ENCODE measurements at places on chromosomes 3 and 15.

- no peak overlapping the region for H3K4me3 ChIP-seq
- H3K36me3 ChIP-seq, result no peaks in the 10 kb centered on the region
- no peaks in the 10 kb centered on the region for H3K27me3 ChIP-seq
- no peak overlapping the region for H3K27ac ChIP-seq
- no peaks in the 10 kb centered on the region for H3K4me1 ChIP-seq
- DNase-seq, result no peak
Observed at GRCh38 chr3:152885076-152885475, 50.1 kb downstream of the P2RY1 start.

DNA sequence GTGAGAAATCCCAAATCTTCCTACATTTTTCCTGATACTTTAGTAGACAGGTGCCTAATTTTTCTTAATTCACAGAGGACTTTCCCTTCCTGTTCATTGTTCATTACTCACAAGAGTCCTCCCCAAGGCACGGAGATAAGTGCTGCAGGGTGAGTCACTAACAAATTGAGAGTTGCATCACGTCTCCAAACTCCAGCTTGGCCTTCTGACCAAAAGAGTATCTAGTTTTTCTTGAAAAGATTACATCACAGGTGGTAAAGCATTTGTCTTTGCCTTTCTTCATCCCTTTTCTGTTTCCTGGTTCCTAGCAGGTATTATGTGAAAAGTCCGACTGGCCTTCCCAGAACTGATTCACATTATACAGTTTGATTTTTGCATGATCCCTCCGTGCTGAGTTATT is 24.9 kb upstream of the RASGRP1 start:
- H3K36me3 ChIP-seq, result no peaks in the 10 kb centered on the region
- peaks cover 16% of the 10 kb centered on the region for H3K4me1 ChIP-seq
- H3K27me3 ChIP-seq, result no peaks in the 10 kb centered on the region
- DNase-seq, result no peak
- H3K4me3 ChIP-seq, result no peak overlapping the region
- no peak overlapping the region for H3K27ac ChIP-seq

- H3K4me1 ChIP-seq, result no peaks in the 10 kb centered on the region
- H3K36me3 ChIP-seq, result no peaks in the 10 kb centered on the region
- no peak overlapping the region for H3K4me3 ChIP-seq
- H3K27me3 ChIP-seq, result peaks cover 8% of the 10 kb centered on the region
Observed at GRCh38 chr3:64571982-64572381, 115.8 kb downstream of the ADAMTS9 start.

DNA sequence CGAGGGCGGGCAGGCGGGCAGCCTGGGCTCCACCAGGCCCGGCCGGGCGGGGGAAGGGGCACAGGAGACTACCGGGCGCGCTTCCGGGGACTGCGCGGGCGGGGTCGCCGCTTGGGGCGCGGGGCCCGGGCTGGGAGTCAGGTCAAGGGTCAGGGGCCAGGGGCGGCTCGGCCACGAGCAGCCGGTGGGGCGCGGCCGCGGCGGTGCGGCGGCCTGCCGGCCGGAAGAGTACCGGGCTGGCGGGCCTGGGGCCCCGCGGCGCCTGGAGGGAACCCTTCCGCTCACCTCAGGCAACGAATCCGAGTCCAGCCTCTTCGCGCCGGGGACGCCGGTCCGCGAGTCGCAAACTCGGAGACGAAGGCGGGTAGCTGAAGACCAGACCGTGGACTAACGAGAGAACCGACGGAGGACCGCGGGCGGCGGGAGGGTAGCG is 225 bp downstream of the RHOA start:
- no peak for DNase-seq
- no peaks in the 10 kb centered on the region for H3K27me3 ChIP-seq
- H3K4me3 ChIP-seq, result peak overlapping the region; percentile 89

DNA sequence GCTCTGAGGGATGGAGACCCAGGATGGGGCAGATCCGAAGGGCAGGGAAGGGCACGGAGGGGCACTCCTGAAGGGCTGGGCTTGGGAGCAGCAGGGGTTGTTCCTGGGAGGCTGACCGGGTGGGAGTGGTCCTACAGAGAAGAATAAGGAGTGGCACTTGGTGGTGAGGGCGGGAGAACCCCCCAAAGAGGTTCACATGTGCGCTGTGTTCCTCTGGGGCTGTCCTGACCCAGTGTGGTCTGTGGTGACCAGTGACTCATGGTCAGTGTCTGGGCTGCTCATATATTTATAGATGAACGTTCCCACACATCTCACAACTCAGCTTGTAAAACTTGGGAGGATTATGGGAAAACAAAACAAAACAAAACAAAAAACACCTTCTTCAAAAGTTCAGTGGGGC is 10.0 kb downstream of the TRPM1 start:
- no peaks in the 10 kb centered on the region for H3K27me3 ChIP-seq
- no peaks in the 10 kb centered on the region for H3K36me3 ChIP-seq
- H3K4me3 ChIP-seq, result no peak overlapping the region

DNA sequence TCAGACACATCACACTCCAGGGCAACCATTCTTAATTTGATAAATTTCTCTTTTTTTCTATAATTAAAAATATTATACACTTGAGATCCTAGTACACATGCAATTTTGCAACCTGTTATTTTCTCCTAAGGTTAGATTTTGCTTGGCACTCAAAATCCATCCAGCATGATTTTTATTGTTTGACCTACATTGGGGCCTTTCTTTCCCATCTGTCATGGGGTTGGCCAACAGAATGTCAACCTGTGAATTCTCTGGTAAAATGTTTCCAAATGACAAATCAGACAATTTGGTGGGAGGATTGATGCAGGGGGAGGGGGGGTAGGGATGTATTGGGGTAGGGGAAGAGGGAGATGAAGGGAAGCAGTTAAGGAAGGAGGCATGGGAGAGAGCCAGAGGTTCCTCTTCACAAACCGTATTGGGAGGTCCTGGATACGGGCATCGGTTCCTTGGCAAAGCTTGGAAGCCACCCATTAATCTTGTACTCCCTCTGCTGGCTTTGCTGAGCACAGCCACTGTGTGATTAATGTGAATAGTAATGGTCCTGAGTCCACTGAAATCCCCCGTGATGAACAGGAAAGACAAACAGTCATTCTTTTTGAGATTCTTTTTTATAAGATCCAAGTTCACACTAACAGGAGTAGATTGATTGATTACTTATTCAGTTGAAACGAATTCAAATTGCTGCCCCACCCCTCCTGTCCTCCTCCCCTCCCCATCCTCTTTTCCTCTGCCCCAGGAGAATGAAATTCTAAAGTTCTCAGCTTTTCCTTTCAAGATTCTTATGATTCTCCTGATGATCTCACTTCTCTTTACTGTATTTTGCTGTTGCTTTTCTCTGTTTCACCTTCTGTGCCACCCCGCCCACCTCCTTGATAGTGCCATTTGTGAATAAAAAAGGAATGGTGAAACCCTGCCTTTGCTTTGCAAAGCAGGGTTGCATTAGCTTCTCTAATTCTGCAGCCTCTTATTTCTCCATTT is 82.2 kb upstream of the SLC25A26 start:
- H3K27ac ChIP-seq, result no peak overlapping the region
- no peaks in the 10 kb centered on the region for H3K36me3 ChIP-seq
- H3K4me1 ChIP-seq, result no peaks in the 10 kb centered on the region
- no peaks in the 10 kb centered on the region for H3K27me3 ChIP-seq
- DNase-seq, result no peak

- H3K36me3 ChIP-seq, result no peaks in the 10 kb centered on the region
- no peak overlapping the region for H3K4me3 ChIP-seq
Observed at GRCh38 chr3:59684766-59685165, 634.9 kb upstream of the CFAP20DC start.

GRCh38 chr3:160825311-160825800 is 69.3 kb downstream of the PPM1L start:
- H3K27ac ChIP-seq, result no peak overlapping the region
- no peak for DNase-seq
- no peaks in the 10 kb centered on the region for H3K4me1 ChIP-seq
- H3K27me3 ChIP-seq, result no peaks in the 10 kb centered on the region
- H3K4me3 ChIP-seq, result no peak overlapping the region

- H3K27ac ChIP-seq, result peak overlapping the region; percentile 43
- H3K36me3 ChIP-seq, result no peaks in the 10 kb centered on the region
- H3K27me3 ChIP-seq, result no peaks in the 10 kb centered on the region
- peaks cover 39% of the 10 kb centered on the region for H3K4me1 ChIP-seq
- no peak overlapping the region for H3K4me3 ChIP-seq
- DNase-seq, result no peak
Observed at GRCh38 chr3:152287898-152288576, 19.3 kb downstream of the MBNL1 start.

- no peak overlapping the region for H3K27ac ChIP-seq
- H3K36me3 ChIP-seq, result no peaks in the 10 kb centered on the region
- H3K27me3 ChIP-seq, result no peaks in the 10 kb centered on the region
- DNase-seq, result no peak
Observed at GRCh38 chr3:155386919-155387318, 93.4 kb upstream of the STRIT1 start.

DNA sequence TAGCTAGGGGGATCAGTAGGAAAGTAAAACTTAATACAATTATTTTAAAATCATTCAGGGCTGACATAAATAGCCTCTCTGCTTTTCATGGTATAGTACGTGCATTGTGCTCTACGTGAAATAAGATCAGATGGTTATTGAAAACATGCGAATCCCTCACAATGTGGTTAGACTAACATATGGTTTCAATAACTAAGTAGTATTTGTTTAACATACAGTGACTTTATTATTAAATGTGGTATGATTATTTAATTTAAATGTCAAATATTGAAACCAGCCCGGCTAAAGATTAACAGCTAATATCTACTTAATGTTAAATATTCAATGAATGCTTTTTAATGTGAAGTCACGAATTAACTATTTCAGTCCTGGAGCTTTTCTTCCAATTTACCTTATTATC is 473.9 kb upstream of the THBS1 start:
- no peak overlapping the region for H3K4me3 ChIP-seq
- no peaks in the 10 kb centered on the region for H3K27me3 ChIP-seq
- DNase-seq, result no peak
- no peak overlapping the region for H3K27ac ChIP-seq

GRCh38 chr15:62564886-62565633 is 400.0 kb upstream of the C2CD4B start:
- peaks cover 11% of the 10 kb centered on the region for H3K4me1 ChIP-seq
- no peak for DNase-seq
- H3K27me3 ChIP-seq, result no peaks in the 10 kb centered on the region
- H3K27ac ChIP-seq, result no peak overlapping the region
- no peak overlapping the region for H3K4me3 ChIP-seq

DNA sequence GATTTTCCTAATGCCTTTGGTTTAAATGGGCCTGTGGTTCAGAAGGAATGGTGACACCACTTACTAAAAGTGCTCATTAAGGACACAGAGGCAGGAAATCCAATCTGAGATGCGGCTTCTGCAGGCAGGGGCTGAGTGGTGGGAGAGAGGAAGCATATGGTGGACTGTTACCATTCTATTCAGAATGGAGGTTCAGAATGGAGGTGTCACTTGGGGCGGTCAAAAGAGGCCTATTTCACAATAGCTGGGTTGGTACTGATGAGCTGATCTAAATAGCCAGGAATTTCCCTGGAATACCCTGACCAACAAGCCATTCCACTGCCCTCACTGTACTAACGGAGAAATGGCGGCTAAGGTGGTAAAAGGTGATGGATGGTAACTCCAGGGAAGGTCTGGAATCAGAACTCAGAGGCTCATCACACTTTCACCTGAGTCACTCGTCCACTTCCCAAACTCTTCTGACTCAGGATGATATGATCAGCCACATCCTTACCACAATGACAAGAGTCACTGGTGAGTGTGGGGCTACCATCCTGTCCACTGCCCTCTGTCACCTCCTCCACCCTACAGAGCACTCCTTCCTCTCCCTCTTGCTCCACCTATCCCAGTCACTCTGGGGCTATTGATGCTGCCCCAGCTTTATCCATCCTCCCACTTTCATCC is 15.7 kb downstream of the RFT1 start:
- H3K4me1 ChIP-seq, result peaks cover 13% of the 10 kb centered on the region
- no peak overlapping the region for H3K4me3 ChIP-seq
- no peak for DNase-seq
- no peaks in the 10 kb centered on the region for H3K27me3 ChIP-seq
- H3K36me3 ChIP-seq, result peaks cover 60% of the 10 kb centered on the region

DNA sequence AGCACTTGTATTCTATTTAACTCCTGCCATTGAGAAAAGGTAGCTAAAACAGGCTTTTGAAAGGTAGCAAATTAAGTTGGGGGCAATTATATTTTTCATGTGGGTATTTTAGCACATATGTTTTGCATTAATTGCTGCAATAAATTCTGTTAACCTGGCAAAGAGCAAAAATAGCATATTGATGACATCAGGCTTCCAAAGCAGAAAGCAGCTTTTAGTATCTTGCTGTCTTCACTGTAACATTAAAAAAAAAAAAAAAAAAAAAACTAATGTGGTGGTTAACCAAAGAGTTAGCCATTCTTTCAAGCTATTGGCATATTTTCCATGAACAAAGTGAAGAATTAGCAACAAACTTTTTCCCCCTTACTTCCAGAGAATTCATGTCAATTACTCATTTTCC is 9.1 kb downstream of the EPHA3 start:
- H3K4me3 ChIP-seq, result no peak overlapping the region
- no peaks in the 10 kb centered on the region for H3K4me1 ChIP-seq
- H3K27me3 ChIP-seq, result peaks cover 10% of the 10 kb centered on the region
- no peak for DNase-seq
- H3K36me3 ChIP-seq, result no peaks in the 10 kb centered on the region
- H3K27ac ChIP-seq, result no peak overlapping the region

DNA sequence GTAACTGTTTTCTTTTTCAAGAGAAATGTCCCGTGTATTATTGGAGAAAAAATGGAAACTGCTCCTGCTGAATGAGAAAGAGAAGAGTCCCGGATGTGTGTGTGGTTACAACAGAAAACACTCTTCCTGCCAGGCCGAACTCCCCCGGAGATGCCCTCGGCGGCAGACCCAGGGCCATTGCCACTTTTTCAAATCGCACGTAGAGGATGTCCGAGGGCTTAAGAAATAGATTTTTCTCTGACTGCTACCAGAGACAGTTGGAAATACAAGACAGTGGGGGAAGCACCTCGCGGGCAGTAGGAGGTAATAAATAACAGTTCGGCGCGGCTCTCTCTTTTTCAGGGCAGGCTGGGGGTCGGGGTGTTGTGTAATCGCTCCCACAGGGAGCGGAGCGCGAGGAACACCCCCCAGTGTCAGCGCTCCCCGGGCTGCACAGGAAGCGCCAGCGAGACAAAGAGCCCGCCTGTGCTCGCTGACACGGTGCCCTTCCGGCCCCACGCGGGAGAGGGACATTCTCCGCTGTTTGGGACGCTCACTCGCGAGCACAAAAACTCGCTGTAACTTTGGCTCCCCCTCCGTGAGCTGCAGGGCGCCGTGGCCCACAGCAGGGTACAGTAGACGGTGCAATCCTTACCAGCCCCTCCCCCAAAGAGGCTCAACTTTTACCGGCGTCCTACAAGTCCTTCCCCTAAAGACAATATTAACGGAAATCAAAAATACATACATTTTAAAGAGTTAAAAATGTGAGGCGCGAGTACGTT is 1.1 kb downstream of the VGLL4 start:
- no peaks in the 10 kb centered on the region for H3K36me3 ChIP-seq
- H3K27ac ChIP-seq, result peak overlapping the region; percentile 94
- no peaks in the 10 kb centered on the region for H3K27me3 ChIP-seq
- peak overlapping the region; percentile 45 for H3K4me3 ChIP-seq

GRCh38 chr15:70023064-70023768 is 74.5 kb downstream of the TLE3 start:
- H3K4me1 ChIP-seq, result peaks cover 20% of the 10 kb centered on the region
- no peaks in the 10 kb centered on the region for H3K27me3 ChIP-seq
- peak overlapping the region; percentile 68 for H3K27ac ChIP-seq
- no peaks in the 10 kb centered on the region for H3K36me3 ChIP-seq
